ENCODE measurements at places on chromosomes 13 and 19.

GRCh38 chr19:19179548-19180441 lies 9.7 kb upstream of the MEF2B start:
- DNase-seq = no peak

DNA sequence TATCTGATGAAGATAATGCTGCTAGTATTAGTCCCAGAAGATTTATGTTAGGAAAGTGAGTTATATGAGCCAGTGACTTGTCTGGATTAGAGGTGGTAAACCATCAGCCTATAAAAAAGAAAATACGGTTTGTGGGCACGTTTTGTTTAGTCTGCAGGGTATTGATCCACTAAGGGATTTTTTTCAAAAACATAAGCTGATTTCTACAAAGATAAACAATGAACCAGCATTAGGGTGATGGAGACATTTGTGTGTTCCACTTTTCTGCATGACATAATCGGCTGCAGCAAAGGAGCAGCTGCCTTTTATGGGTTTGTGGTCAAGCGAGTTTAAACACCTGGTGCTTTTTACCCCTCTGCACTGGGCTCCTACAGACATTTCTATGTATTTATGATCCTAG lies 836.4 kb upstream of the GPC6 start:
- no peak for DNase-seq

GRCh38 chr19:46574533-46574932 lies 26.6 kb upstream of the CALM3 start:
- DNase-seq = no peak

DNA sequence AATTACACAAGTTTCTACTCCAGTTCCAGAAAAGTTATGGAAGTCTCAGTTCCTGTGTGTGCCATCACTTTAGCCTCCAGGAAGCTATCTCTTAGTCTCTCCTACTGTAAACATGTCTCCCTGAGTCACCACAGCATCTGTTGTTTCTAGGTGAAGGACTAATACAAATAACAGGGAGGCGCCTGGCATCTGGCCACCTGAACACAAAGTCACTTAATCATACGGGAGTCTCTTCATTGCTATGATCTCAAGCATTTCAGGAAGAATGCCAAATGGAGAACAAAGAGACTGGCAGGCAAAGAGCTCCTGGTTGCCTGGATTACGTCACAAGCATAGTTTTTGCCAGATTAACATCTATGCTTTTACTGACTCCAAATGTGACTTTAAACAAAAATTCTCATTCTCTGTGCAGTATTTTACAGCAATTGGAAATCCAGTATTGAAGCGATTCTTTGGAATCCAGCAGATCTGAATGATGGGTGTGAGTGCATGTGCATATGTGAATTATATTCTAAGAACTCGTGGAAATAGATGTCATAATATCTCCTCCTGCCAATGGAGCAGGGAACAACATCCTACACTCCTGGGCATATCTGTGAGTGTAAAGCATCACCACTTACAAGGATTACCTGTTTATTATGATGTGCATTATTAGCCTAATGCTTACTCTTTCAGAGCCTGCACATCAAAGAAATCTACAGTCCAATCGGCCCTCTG lies 572.8 kb downstream of the PCDH9 start:
- peak; percentile 8 for DNase-seq

DNA sequence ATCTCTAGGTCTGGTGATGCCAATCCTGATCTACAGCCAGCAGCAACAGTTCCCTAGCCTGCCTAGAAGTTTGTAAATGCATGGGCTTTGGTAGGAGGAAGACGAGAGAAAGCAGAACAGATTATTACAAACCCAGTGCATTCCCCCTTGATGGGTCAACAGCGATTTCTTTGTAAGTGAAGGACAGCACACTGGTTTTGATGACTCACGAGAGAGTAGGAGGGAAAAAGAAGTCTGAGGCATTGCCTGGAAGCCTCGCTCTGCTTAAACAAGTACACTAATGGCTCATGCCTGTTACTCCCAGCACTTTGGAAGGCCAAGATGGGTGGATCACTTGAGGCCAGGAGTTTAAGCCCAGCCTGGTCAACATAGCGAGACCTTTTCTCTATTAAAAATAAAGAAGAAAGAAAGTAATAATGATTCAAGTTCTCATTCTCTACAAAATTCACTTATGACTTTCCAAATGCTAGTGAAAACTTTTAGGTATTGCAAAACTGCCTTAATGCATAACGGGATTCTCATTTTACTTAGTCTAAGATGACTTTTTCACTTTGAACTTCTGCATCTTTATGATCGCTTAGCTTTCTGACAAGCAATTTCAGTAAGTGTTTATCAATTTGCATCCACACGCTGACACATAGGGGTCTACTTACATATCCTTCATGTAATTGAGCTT lies 47.7 kb upstream of the USPL1 start:
- peak; percentile 72 for DNase-seq

DNA sequence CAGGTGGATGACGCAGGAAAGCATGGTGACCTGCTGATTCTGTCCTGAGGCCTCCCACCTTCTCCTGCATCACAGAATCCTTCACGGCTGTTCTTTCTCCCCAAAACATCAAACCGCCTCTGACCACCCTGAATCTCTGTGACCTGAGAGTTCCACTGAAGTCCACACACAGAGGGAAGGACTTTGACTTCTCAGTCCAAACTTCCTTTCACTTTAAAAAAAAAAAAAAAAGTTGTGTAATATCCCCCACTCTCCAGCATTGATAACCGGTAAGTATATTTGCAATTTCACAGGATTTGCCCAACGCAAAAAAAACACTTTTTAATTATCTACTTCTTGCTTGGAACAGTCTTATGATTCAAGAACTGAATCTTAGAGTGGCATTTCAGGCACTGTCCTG lies 259.5 kb upstream of the IRS2 start:
- DNase-seq = no peak

DNA sequence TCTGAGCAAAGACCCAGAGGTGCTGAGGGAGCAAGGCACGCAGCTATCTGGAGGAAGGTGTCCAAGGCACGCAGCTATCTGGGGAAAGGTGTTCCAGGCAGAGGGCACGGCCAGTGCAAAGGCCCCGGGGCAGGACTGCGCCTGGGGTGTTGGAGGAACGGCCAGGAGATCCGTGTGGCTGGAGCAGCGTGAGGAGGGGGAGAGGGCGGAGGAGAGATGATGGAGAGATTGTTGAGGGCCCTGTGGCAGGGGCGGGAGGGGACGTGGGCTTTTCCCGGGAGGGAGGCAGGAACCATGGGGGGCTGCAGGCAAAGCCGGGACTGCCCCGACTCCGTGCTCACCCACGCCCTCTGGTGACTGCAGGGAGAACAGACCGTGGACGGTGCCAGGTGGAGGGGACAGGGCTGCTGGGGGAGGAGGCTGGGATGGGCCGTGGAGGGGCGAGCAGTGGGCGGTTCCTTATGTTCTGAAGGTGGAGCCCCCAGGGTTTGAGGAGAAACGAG lies 13.3 kb upstream of the MISP start:
- DNase-seq = peak; percentile 70

DNA sequence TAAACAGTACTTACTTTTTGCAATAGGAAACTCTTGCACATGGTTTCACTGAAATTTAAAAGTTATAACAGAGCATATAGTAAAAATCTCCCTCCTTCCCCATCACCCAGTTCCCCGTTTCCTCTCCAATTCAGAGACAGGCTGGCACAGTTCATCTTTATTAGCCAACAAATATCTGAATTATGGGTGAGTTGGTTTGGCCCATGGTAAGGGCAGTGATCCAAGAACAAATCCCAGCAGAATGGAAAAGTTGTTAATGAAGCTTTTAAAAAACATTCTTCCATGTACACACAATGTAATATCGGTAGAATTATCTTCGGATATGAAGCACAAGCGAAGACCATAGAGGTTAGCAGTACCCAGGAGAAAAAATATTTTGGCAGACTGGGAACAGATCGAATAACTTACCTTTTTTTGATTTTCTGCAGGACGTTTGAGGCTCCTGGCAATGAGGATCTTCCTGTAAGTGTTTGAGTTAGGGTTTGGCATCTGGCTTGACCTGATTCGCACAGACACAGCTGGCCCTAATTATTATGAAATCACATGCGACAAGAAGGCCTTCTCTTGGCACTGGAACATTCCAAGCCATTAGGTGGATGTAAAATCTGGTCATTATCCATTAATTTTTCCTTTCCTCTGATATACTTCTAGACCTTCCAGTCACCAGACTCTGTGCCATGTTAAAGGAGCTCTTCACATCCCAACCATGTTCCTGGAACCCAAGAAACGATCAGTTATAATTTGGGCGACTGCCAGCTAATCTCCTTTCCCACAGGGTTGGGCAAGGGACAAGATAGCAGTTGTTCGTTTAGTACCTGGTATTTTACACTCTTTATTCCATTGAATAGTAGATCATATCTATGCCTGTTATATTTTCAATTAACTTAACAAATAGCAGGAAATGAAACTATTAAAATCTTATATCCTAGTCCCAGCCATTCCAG lies 139.4 kb upstream of the TSC22D1 start:
- DNase-seq = no peak

DNA sequence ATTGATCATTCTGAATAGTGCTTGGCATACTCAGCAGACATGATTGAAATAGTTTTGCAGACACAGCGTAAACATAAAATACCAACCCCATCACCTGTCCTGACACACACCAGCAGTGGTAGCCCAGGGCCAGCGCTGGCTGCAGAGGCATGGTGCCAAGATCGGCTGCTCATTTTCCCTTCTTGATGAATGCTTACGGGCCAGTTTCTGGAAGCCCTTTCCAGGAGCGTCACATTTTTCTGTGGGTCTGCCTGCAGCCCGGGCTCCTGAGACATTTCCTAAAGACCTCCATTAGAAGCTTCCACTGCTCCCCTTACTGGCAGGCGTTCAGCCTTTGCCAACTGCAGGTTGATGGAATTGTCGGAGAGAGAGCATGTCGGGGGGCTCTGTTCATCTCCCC lies 48.6 kb downstream of the CHST8 start:
- no peak for DNase-seq

Measured in ELF-1 (cell line).